ENCODE measurements at places on chromosomes 3 and 15.

DNA sequence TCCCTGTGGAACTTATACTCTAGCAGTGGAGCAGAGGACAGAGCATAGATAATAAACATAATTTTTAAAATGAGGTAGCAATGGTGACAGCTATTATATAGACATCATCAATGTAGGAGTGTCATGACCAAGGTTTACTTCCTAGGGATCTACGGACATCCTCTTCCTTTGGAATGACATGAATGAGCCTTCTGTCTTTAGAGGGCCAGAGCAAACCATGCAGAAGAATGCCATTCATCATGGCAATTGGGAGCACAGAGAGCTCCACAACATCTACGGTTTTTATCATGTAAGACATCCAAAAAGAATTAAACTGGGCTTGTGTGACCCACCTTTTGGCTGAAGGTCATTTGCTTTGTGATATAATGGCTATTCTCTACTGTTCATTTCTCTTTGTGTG lies 30.1 kb upstream of the CAPN3 start:
- no peak for DNase-seq

DNA sequence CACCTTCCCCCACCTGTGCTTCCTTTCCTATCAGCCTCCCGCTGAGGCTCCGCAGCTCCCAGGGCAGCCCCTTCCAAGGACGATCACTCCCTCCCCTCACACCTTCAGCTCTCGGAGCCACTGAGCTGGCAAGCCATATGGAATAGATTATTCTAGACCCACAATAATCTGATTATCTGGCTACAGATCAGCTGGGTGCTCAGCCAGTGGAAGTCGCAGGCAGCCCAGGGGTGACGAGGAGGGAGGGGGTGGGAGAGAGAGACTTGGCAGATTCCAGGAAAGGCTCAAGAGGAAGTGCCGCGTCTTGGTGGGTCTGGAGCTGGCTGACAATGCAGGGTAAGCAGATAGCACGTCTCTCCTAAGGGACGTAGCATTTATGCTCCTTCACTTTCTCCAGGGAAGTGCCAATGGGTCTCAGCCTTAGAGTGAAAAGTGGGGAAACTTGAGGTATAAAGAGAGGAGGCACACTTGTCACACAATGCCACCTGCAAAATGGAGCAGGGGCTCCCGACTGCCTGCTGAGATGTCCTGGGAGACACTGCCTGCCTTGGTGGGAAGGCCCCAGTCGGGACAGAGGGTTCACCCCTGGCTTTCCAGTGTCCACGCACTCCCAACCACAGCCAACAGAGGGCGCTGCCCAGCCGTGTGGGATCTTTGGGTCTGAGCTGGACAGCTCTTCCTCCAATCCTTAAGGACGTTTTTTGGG lies 9.4 kb upstream of the MESP1 start:
- DNase-seq = peak; percentile 68

DNA sequence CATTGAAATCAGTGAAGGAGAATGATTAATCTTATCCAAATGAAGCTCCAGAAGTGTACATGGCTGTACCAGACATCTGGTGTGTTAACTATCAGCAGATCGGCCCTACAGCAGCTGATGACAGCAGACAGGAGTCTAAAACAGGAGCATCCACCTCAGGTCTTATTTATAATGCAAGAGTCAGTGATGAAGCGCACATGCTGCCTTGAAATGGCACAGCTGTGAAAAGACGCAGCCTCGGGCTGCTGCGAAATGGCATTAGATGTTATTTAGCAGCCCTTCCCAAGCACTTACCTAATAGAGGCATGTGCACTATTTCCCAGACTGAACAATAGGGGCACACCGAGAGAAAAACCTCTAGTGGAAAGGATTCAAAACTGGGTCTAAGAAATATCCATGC lies 472.3 kb upstream of the CBLB start:
- DNase-seq = no peak

GRCh38 chr15:81101894-81102815 lies 31.9 kb upstream of the CFAP161 start:
- no peak for DNase-seq

GRCh38 chr3:72288955-72289691 lies 504.2 kb upstream of the PROK2 start:
- no peak for DNase-seq

- no peak for DNase-seq
Measured at GRCh38 chr15:41568350-41569017, 9.5 kb downstream of the TYRO3 start.

DNA sequence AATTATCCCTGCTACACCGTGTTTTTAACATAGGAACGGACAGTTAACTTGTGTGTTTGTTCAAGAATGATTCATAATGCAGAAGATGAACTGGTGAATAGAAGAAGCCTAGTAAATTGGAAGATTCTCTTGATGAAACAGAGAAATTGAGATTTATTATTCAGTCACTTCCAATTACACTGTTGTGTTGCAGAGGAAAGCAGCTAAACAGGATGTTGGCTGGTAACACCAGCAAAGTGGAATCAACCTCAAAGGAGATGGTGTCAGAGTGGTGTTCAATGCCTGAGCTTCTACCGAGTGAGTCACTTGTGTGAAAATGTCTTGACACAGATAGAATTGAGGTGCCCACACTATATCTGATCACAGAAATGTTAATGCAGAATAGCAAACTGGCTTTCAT lies 399.6 kb downstream of the LPP start:
- peak; percentile 14 for DNase-seq

- no peak for DNase-seq
Measured at GRCh38 chr15:72545156-72545555, 71.0 kb downstream of the ARIH1 start.

- no peak for DNase-seq
Measured at GRCh38 chr15:99668533-99669182, 64.6 kb downstream of the LYSMD4 start.

GRCh38 chr15:72086920-72087648 lies 30.9 kb downstream of the MYO9A start:
- DNase-seq = no peak

All from stimulated activated CD4-positive, alpha-beta T cell treated with anti-CD3 and anti-CD28 coated beads, Interleukin-1b, Interleukin-23, amount 100 ng/mL, for 48 hours (primary cell).